ENCODE measurements at places on chromosomes 7 and 10. TPM values are rescaled to one million over a fixed set of nuclear protein-coding genes. Genes with fewer than 3 reads are reported as not detected.

- H3K4me1 ChIP-seq, result no peaks in the 10 kb centered on the region
- no peaks in the 10 kb centered on the region for H3K27me3 ChIP-seq
- no peak overlapping the region for H3K4me3 ChIP-seq
- H3K36me3 ChIP-seq, result no peaks in the 10 kb centered on the region
Measured at GRCh38 chr10:1182280-1183032, 126.3 kb downstream of the WDR37 start.

RNF32 gene
- total RNA-seq, result 0.70 TPM

ARHGAP22 gene
- 1.6 TPM for total RNA-seq

PDK4 gene
- 20.4 TPM for total RNA-seq

Measured in pancreas (tissue), 10 donors.